ENCODE measurements at places on chromosomes 13 and 19. TPM values are rescaled to one million over a fixed set of nuclear protein-coding genes. Genes with fewer than 3 reads are reported as not detected.

DNA sequence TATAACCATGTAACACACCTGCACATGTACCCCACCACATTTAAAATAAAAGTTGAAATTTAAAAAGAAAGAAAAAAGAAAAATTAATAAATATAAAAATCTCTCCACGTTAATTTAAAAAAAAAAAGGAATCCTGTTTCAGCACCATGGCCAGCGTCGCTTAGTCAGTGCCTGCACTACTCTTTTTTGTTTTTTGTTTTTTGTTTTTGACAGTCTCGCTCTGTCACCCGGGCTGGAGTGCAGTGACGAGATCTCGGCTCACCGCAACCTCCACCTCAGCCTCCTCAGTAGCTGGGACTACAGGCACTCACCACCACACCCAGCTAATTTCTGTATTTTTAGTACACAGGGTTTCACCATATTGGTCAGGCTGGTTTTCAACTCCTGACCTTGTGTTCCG lies 835.9 kb downstream of the UQCRFS1 start:
- DNase-seq, result peak; percentile 37
- H3K4me1 ChIP-seq, result no peaks in the 10 kb centered on the region
- no peak overlapping the region for H3K27ac ChIP-seq
- H3K36me3 ChIP-seq, result no peaks in the 10 kb centered on the region

- H3K4me3 ChIP-seq, result no peak overlapping the region
- no peak overlapping the region for H3K27ac ChIP-seq
- peak; percentile 9 for DNase-seq
- H3K4me1 ChIP-seq, result no peaks in the 10 kb centered on the region
- no peaks in the 10 kb centered on the region for H3K36me3 ChIP-seq
Measured at GRCh38 chr19:28394725-28395124, 818.2 kb downstream of the UQCRFS1 start.

DNA sequence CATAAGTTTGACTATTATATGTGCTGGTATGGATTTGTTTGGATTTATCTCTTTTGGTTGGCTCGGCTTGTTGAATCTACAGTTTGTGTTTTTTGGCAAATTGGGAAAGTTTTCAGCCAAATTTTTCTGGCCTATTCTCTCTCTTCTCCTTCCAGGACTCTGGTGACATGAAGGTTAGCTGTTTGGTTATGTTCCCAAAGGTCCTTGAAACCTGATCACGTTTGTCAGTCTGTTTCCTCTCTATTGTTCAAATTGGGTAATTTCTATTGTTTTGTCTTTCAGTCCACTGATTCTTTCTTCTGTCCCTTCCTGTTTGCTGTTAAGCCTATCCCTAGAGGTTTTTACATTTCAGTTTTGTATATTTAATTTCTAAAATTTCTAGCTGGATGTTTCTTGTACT lies 81.5 kb upstream of the SHISA2 start:
- H3K36me3 ChIP-seq, result no peaks in the 10 kb centered on the region
- H3K4me3 ChIP-seq, result no peak overlapping the region
- H3K27me3 ChIP-seq, result no peaks in the 10 kb centered on the region
- H3K4me1 ChIP-seq, result no peaks in the 10 kb centered on the region
- H3K27ac ChIP-seq, result no peak overlapping the region

GRCh38 chr19:19103167-19103566 lies 35.1 kb downstream of the TMEM161A start:
- H3K27me3 ChIP-seq, result no peaks in the 10 kb centered on the region
- H3K27ac ChIP-seq, result no peak overlapping the region
- no peak for DNase-seq
- peaks cover 26% of the 10 kb centered on the region for H3K36me3 ChIP-seq
- peaks cover 15% of the 10 kb centered on the region for H3K4me1 ChIP-seq
- H3K4me3 ChIP-seq, result no peak overlapping the region

DNA sequence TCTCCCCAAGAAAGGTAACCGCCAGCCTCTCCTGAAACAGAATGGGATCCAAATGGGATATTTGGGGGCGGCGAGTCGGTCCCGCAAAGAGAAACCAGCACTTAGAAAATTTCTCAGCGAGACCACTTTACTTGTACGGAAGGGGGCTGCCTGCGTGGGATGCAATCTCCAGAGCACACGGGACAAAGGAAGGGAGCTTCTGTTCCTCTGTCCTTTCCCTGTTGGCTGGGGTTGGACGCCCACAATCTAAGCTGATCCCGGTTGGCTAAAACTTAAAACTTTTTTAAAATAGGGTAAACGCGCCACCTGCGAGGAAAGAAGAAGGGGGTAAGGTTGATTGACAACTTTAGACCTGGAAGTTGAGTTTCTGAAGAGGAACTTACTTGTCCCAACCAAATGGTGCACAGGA lies 826 bp upstream of the BSG start:
- peaks cover 51% of the 10 kb centered on the region for H3K4me1 ChIP-seq
- H3K36me3 ChIP-seq, result no peaks in the 10 kb centered on the region
- peak overlapping the region; percentile 92 for H3K4me3 ChIP-seq
- peak overlapping the region; percentile 94 for H3K27ac ChIP-seq
- H3K27me3 ChIP-seq, result no peaks in the 10 kb centered on the region

The CALR3 gene
- total RNA-seq, result not detected

The SLC15A1 gene
- total RNA-seq, result not detected

The LRG1 gene
- not detected for total RNA-seq
